ENCODE measurements at places on chromosomes 5 and 9.

DNA sequence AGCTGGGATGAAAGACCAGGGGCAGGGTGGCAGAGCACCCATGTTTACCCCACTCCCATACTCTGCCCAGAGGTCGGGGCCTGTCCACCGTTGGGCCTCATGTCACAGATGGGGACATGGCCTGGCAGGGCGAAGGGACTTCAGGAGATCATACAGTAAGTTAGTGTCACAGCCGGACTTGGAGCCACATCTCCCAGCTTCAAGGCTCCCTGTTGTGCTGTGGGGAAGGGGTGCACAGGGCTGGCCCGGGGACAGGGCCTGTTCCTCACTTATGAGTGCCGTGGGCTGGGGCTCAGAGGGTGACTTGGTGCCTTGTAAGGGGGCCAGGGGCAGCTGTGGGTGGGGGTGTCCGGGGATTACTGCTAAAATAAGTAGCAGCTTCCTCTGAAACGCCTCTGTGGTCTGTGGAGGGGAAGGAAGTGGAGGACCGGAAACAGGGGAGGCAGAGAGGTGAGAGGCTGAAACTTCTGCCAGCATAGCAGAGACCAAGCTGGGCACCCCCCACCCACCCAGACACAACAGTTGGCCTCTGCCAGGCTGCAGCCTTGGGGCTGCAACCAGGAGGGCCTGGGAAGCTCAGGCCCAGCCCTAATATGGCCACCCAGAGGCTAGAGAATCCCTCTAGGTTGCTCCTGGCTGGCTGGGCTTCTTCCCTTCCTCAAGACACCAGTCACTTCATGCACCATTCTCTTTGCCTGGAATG lies 41.1 kb upstream of the NEK6 start:
- DNase-seq: no peak

GRCh38 chr9:135790850-135791249 lies 88.9 kb downstream of the KCNT1 start:
- DNase-seq: no peak

- no peak for DNase-seq
These were observed 44.2 kb downstream of the DBH start for GRCh38 chr9:133680250-133680975.

DNA sequence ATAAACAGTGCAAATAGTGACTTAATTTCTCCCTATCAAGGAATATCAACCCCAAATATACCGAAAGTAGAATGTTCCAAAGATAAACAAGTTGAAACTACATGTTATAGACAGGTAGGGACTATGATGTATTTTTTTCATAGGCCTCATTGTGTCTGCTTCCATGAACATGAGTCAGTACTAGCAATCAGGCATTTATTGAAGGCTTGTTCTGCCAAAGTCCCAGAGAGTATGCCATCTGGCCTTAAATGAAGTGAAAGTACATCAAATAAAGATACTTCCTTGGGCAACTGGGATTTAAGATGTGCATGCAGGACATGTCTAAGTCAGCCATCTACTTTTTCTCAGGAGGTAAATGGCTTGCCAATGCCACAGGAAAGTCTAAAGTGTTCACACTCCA lies 6.5 kb downstream of the GHR start:
- DNase-seq: no peak

- DNase-seq: no peak
These were observed 105.8 kb downstream of the ISL1 start for GRCh38 chr5:51488803-51489642.

DNA sequence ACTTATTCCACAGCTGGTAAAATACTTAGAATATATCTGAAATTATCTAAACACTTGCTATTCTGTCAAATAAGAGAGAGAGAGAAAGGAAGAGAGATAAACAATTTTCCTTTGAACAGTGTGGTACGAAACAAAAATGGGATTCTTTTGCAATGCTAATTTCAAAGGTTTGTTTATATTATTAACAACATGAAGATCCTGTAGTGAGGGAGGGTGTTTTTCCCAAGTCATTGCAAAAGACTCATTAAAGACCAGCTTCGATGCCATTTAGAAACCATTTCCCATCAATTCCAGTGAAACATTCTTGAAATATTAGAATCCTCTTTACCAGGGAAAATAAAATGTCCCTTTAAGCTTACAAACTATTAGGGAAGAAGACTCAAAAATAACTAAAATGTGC lies 505.4 kb downstream of the SEMA5A start:
- no peak for DNase-seq

DNA sequence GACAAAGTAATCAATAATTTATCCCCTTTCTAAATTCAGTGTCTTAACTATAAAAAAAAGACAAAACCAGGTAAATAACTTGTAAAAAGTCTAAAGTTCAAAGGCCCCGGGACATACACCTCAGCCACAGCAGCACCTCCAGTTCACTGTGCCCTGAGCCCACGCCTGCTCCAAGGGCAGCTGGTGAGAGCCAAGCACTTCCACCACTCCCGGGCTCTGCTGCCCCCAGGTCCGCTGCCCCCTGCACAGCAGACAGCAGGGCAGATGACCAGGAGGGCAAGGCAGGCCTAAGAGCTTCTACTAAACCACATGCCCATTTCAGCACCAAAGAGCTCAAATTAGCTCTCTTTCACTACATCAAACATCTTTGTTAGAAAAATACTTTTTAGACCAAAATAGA lies 91.9 kb downstream of the CAMSAP1 start:
- DNase-seq: no peak

Measured in DMS 273 treated with DMSO at 0.1 percent for 48 hours (cell line).